ENCODE measurements at places on chromosomes 1 and 21.

- DNase-seq: no peak
These were observed 18.0 kb downstream of the LTN1 start for GRCh38 chr21:28974531-28975227.

GRCh38 chr1:178581351-178582303 is 68.7 kb downstream of the TEX35 start:
- no peak for DNase-seq

DNA sequence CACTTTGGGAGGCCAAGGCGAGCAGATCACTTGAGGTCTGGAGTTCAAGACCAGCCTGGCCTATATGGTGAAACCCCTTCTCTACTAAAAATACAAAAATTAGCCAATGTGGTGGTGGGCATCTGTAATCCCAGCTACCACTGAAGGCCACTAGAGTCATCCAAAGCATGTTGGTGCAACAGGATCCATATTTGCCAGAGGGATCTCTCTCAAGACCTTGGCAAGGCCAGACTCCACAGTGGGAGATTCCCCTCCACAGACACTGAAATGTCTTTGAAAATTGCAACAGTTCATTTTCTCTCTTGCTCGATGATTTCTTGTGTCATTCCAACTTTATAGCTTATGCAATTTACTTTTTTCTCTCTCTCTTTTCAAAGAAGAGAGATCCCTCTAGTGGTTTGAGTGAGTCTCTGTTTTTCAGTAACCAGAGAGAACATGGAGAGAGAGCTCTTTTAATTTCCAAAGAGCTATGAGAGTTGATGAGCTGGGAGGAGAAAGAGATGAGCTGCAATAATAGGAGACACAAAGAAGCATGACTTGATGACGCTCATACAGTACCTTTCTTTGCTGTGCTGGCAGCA is 176.8 kb upstream of the USP25 start:
- peak; percentile 4 for DNase-seq

DNA sequence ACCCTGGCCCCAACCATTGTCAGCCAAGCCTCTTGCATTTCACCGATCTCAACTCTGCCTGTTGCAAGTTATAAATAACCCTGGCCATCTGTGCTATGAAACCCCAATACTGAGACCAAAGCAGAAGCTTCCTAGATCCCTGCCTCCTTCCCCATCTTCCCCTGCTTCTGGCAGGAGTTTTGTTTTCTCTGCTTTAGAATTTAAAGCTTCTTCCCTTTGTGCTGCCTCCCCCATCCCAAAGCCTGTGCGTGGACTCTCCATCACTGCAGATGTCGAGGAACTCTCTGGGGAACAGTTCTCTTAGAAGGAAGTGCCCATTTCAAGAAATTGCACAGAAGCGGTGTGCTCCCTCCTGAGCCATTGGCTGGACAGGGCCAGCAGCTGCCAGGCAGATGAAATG is 17.4 kb upstream of the MYOG start:
- no peak for DNase-seq

- no peak for DNase-seq
These were observed 120.3 kb upstream of the ATP1A1 start for GRCh38 chr1:116252785-116253184.

GRCh38 chr1:37673920-37674319 is 18.4 kb upstream of the CDCA8 start:
- DNase-seq: no peak

GRCh38 chr1:205486258-205486657 is 18.2 kb upstream of the CDK18 start:
- no peak for DNase-seq

- no peak for DNase-seq
These were observed 109.2 kb downstream of the TNNI3K start for GRCh38 chr1:74344387-74344786.

GRCh38 chr21:41940431-41940830 is 13.4 kb downstream of the C2CD2 start:
- DNase-seq: no peak

DNA sequence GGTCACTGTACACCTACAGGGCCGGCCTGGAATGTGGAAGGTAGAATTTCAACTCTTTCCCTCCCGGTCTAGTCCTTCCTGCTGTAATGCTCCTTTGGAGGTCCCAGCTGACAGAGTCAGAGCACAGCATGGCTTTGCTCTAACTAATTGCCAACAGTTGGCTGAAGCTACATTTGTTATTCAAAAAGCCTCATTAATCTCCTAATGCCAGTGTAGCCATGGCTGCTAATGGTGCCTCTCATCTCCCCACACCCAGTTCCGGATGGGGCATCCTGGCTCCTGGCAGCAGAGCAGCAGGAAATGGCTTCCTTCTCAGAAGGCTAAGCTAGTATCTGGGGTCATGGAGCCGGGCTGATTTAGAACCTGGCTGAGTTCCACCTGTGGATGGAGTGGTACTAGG is 18.7 kb upstream of the CAMK1G start:
- DNase-seq: no peak

DNA sequence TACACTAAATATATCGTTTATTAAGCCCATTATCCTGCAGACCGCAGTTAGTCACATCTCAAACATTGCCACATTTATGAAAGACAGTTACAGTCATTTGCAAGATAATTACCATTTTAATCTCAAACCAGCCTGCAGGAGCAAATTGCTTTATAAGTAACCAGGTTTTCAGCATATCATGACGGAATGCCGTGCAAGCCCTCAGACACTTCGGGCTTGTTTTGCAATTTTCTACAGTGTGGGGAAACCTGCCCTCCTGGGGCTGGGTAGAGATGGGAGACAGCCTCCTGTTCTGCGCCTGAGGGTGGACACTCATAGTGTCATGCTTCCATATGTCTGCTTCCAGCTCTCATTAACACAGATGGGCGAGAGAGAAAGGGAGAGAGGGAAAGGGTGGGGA is 563.9 kb downstream of the NPHP4 start:
- no peak for DNase-seq

DNA sequence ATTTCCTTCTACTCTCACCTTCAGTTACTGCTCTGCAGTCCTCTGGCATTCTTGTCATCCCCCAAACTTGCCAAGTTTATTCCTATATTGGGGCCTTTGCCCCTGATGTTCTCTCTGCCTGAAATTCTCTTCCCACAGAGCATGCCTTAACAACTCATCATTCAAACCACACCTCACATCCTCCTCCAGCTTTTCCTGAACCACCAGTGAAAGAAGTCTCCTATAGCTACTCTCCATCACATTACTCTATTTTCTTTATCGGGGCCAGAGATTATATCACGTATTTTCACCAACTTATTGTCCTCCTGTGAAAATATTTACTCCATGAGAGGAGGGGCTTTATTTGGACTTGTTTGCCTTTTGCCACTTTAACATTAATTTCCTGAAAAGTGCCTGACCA is 32.1 kb downstream of the EXTL2 start:
- no peak for DNase-seq

- DNase-seq: no peak
These were observed 90.4 kb downstream of the ODF2L start for GRCh38 chr1:86305731-86306130.

- peak; percentile 11 for DNase-seq
These were observed 218.0 kb downstream of the DENND1B start for GRCh38 chr1:197557302-197557701.

DNA sequence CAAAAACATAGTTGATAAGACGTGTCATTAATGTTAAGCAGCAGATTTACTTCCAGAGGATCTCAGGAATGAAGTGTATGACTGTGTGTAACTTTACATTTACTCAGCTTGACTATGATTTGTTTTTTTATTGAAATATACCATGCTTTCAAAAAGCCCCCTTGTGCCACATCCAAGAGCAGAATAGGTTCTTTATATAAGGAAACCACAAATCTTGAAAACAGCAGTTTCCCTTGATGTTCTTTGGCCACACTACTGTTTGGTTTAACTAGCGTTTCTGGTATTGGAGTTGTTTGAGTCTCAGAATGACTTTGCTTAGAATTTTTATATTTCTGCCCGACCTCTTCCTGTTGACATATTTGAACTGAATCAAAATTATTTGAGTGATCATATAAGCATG is 25.0 kb downstream of the LRRC8C start:
- DNase-seq: no peak

GRCh38 chr1:67863637-67864036 is 30.4 kb upstream of the GNG12 start:
- DNase-seq: no peak

GRCh38 chr1:116765962-116766361 is 11.7 kb downstream of the CD2 start:
- no peak for DNase-seq

GRCh38 chr1:181603735-181604410 is 120.6 kb downstream of the CACNA1E start:
- DNase-seq: no peak

- no peak for DNase-seq
These were observed 33.6 kb upstream of the FOXE3 start for GRCh38 chr1:47382399-47382983.

- DNase-seq: no peak
These were observed at the start of gene KCNJ10 for GRCh38 chr1:160069460-160070231. KCNJ10 (minus strand) TSS chr1:160070160; CDS start chr1:160042532, 27,628 bp downstream.

- DNase-seq: no peak
These were observed 95.0 kb downstream of the CDC42BPA start for GRCh38 chr1:227223171-227223806.

- no peak for DNase-seq
These were observed 85.0 kb upstream of the AK4 start for GRCh38 chr1:65063025-65063424.

- no peak for DNase-seq
These were observed 315.4 kb downstream of the ADGRL2 start for GRCh38 chr1:82116105-82116504.

DNA sequence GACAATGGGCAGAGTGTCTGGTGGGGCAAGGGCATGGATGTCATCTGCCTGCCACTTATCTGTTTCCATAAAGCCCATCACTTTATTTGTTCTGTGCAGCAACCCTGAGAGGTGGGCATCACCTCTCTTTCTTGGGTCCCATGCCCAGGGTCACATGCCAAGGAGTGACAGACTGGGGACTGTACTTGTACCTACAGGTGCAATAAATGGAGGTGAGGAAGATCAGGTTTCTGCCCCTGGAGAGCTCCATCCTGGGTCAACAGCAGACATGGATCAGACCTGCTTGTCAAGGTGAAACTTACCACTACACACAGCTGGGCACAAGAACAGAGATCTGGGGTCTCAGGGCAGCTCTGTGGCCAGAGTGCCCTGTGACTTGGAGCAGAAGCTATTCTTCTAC is 18.4 kb upstream of the PRDM16 start:
- DNase-seq: no peak

GRCh38 chr1:8283058-8283884 is 34.6 kb upstream of the SLC45A1 start:
- DNase-seq: peak; percentile 23

GRCh38 chr1:90959352-90960206 is 62.3 kb downstream of the ZNF644 start:
- DNase-seq: no peak

- no peak for DNase-seq
These were observed 37.5 kb upstream of the LAMC2 start for GRCh38 chr1:183148599-183148998.

DNA sequence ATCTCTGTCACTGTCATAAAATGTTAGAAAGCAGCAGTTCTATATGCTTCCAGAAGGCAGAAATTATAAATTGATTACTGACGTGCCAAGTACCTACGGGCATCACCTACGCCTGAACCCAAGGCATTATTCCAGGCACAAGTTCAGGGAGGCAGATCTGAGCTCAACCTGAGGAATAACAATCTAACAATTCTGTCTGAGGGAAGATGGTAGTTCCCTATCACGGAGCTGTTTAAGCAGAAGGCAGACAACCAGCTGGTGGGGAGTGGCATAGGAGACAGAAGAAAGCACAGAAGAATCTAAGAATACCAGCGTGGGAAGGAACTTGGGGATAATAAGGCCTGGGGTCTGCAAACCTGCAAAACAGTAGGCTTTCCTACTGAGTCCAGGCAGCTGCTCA is 40.4 kb downstream of the SLC9A1 start:
- no peak for DNase-seq

DNA sequence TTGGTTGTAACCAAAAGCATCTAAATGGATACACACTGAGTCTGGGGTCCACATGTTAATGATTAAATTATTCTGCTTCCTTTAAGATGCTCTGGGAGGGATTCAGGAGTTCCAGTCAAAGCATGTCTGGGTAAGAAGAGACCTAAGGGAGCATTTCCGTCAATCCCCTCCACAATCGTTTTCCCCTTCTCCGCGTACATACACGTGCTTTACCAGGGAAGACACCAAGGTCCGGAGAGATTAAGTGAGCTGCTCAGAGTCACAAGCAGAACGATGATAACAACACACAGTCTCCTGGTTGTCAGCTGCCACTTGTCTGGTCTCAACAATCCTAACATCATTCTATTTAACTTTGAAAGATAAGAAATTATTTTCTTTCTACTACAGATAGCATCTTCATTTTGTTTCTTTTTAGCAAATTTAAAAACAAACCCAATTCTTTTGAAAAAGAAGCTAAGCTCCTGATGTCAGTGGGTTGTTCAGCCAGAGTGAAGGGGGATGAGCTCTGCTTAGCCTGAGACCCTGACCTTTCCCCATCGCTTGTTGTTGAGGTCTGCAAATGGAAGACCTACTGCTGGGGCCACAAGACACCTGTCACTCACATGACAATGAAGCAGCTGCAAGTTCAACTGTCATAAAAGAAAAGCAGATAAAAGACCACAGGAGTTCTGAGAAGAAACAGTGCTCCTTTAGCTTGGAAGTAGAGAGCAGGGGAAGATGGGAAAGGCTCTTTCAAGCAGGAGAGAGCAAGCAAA is 4.5 kb downstream of the PAFAH2 start:
- DNase-seq: no peak

- peak; percentile 42 for DNase-seq
These were observed 292.2 kb downstream of the SMYD3 start for GRCh38 chr1:246214708-246215509.

DNA sequence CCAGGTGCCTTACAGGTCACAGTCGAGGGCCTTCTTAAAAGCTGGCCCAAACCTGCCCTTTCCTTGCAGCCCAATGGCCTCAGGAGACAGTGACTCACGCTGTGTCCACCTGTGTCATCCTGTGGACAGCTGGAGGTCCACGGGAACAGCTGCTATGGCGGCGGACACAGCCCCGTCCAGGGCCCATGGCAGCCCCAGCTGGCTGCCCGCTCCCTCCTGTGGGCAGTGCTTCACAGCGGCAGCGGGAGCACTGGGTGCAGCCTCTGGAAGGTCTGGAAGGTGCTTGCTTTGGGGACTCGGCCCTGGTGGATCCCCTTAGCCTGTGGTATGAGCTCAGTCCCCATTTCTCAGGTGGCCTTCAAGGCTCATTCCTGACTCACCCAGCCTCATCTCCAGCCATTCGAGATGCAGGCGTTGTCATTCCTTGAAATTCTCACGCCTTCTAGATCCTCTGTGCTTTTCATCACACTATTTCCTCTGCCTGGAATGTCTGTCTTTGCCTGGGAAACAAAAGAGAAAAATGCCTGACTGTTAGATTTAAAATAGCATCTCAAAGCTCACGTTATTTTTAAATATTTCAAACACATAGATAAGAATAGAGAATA is 86.8 kb downstream of the KIF26B start:
- DNase-seq: no peak

DNA sequence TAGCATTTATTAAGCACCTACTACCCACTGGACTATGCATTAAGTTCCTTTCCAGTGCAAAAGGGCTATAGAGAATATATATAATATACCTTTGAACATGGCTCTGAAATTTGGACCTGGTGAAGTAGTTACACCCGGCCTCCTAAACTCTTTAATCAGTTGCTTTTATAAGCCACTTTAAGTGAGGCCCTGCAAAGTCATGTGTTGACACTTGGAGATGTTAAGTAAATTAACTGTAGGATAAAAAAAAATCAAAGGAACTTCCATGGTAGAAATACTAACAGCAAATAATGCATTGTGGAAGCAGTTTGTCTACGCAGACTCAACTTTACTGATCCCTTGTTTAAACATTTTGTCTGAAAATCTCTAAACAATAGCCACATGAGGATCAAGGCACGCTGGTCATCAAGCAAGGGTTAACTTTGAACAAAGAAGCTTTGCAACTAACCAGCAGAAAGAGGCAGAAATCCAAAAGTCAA is 283.9 kb downstream of the VAV3 start:
- no peak for DNase-seq
